Psoas muscle (tissue), 8 donors: ENCODE measurements at places on chromosomes 3 and 15. TPM values are rescaled to one million over a fixed set of nuclear protein-coding genes. Genes with fewer than 3 reads are reported as not detected.

- H3K27me3 ChIP-seq = no peaks in the 10 kb centered on the region
- H3K4me1 ChIP-seq = peaks cover 12% of the 10 kb centered on the region
- no peak overlapping the region for H3K27ac ChIP-seq
- H3K4me3 ChIP-seq = no peak overlapping the region
Measured at GRCh38 chr3:187973977-187974870, 179.7 kb upstream of the LPP start.

GRCh38 chr3:119937229-119937628, 155.3 kb downstream of the NR1I2 start:
- H3K36me3 ChIP-seq = no peaks in the 10 kb centered on the region
- H3K4me3 ChIP-seq = no peak overlapping the region
- no peaks in the 10 kb centered on the region for H3K27me3 ChIP-seq
- no peak for DNase-seq
- H3K27ac ChIP-seq = no peak overlapping the region

- DNase-seq = no peak
- peaks cover 30% of the 10 kb centered on the region for H3K4me1 ChIP-seq
- no peaks in the 10 kb centered on the region for H3K36me3 ChIP-seq
- H3K27me3 ChIP-seq = no peaks in the 10 kb centered on the region
Measured at GRCh38 chr3:127801731-127802313, 20.5 kb downstream of the MGLL start.

- H3K27me3 ChIP-seq = no peaks in the 10 kb centered on the region
- no peaks in the 10 kb centered on the region for H3K36me3 ChIP-seq
- DNase-seq = no peak
- H3K4me3 ChIP-seq = no peak overlapping the region
- no peaks in the 10 kb centered on the region for H3K4me1 ChIP-seq
- H3K27ac ChIP-seq = no peak overlapping the region
Measured at GRCh38 chr3:136645915-136646314, 106.3 kb downstream of the STAG1 start.

GRCh38 chr15:60583946-60584345, 105.0 kb upstream of the ICE2 start:
- no peaks in the 10 kb centered on the region for H3K27me3 ChIP-seq
- H3K27ac ChIP-seq = no peak overlapping the region
- H3K4me3 ChIP-seq = no peak overlapping the region

DNA sequence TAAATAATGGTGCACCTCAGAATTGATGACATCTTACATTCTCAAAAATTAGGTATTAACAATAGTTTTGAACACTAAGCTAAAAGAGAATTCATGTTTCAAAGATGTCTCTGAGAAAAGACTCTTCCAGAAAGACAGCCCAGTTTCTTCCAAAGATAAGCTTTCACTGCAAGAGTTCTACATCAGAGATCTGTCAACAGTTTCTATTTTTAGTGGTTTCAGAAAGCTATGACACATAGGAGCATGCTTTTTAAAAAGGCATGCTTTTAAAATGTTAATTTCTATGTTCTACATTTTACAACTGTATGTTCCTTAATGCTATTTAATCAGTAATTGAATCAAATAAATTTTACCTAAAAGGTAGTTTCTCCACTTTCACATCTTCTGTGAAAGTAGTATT, 88.2 kb downstream of the PLOD2 start:
- no peak overlapping the region for H3K4me3 ChIP-seq
- H3K4me1 ChIP-seq = peaks cover 4% of the 10 kb centered on the region
- no peaks in the 10 kb centered on the region for H3K36me3 ChIP-seq
- DNase-seq = no peak
- no peaks in the 10 kb centered on the region for H3K27me3 ChIP-seq

- no peak for DNase-seq
- H3K4me1 ChIP-seq = no peaks in the 10 kb centered on the region
- no peak overlapping the region for H3K4me3 ChIP-seq
- H3K27ac ChIP-seq = no peak overlapping the region
- no peaks in the 10 kb centered on the region for H3K27me3 ChIP-seq
Measured at GRCh38 chr3:150535204-150535603, 11.1 kb downstream of the SERP1 start.

DNA sequence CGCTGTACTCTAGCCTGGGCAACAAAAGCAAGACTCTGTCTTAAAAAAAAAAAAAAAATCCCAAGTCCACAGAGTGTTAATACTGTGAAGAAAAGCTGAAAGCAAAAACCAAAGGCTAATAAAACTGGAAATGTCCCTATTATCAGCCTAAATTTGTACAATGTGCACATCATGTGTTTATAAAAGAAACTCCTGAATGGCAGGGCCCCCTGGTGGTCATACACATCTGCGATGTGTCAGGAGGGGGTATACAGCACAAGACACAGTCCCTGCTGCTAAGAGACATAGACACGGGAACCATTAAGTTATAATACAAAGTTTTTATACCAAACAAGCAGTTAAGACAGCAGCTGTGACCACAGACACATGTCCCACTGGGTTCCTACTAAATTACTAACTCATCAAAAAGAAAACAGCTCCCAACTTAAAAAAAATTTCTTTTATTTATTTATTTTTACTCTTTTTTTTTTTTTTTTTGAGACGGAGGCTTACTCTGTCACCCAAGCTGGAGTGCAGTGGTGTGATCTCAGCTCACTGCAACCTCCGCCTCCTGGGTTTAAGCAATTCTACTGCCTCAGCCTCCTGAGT, 31.0 kb downstream of the IDH2 start:
- no peak overlapping the region for H3K4me3 ChIP-seq
- H3K27ac ChIP-seq = peak overlapping the region; percentile 85
- peak; percentile 88 for DNase-seq
- H3K4me1 ChIP-seq = peaks cover 22% of the 10 kb centered on the region
- peaks cover 17% of the 10 kb centered on the region for H3K36me3 ChIP-seq

GRCh38 chr3:117726776-117727175, 1017.2 kb downstream of the TUSC7 start:
- H3K36me3 ChIP-seq = no peaks in the 10 kb centered on the region
- no peak overlapping the region for H3K4me3 ChIP-seq
- no peaks in the 10 kb centered on the region for H3K27me3 ChIP-seq

GRCh38 chr15:31364301-31365031, 37.8 kb downstream of the KLF13 start:
- H3K27me3 ChIP-seq = no peaks in the 10 kb centered on the region
- peak overlapping the region; percentile 89 for H3K27ac ChIP-seq
- H3K4me1 ChIP-seq = peaks cover 92% of the 10 kb centered on the region
- H3K36me3 ChIP-seq = no peaks in the 10 kb centered on the region
- H3K4me3 ChIP-seq = no peak overlapping the region

GRCh38 chr3:127865941-127866340, 43.6 kb upstream of the MGLL start:
- H3K36me3 ChIP-seq = no peaks in the 10 kb centered on the region

DNA sequence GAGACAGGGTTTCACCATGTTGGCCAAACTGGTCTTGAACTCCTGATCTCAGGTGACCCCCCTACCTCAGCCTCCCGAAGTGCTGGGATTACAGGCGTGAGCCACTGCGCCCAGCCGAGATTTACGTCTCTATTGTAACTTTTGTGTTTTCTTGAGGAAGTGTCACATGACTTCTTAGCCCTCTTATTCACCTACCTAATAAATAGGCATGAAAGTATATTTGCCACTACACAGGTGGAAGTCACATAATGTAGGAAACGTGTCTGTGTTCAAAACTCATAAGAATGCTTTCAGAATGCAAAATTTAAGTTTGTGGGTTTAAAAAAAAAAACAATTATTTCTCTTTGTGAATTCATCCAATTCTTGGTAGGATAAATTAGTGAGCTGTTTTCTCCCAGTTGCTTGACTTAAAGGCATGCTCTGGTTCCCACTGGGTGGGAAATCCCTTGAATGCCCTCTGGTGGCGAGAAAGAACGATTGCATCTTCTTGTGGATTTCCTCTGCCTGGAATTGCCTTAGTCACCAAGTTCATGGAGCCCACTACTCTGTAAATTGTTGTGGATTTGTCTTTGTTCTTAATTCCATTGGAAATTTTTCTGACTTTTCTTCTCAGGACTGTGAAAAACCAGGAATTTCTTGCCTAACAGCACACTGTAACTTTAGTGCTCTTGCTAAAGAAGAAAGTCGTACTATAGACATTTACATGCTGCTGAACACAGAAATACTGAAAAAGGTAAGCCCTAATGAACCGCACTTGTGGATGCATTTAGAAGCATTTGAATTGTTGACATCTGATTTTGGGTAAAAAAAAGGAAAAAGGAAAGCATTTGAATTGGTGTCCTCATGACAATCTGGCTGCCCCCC, 82.2 kb upstream of the CTDSPL start:
- no peaks in the 10 kb centered on the region for H3K4me1 ChIP-seq
- DNase-seq = no peak
- no peak overlapping the region for H3K27ac ChIP-seq
- no peaks in the 10 kb centered on the region for H3K27me3 ChIP-seq
- H3K36me3 ChIP-seq = no peaks in the 10 kb centered on the region
- H3K4me3 ChIP-seq = no peak overlapping the region

- H3K4me1 ChIP-seq = peaks cover 2% of the 10 kb centered on the region
- H3K4me3 ChIP-seq = no peak overlapping the region
- no peak overlapping the region for H3K27ac ChIP-seq
- DNase-seq = no peak
- no peaks in the 10 kb centered on the region for H3K36me3 ChIP-seq
- H3K27me3 ChIP-seq = no peaks in the 10 kb centered on the region
Measured at GRCh38 chr3:67377299-67377698, 277.1 kb downstream of the SUCLG2 start.

DNA sequence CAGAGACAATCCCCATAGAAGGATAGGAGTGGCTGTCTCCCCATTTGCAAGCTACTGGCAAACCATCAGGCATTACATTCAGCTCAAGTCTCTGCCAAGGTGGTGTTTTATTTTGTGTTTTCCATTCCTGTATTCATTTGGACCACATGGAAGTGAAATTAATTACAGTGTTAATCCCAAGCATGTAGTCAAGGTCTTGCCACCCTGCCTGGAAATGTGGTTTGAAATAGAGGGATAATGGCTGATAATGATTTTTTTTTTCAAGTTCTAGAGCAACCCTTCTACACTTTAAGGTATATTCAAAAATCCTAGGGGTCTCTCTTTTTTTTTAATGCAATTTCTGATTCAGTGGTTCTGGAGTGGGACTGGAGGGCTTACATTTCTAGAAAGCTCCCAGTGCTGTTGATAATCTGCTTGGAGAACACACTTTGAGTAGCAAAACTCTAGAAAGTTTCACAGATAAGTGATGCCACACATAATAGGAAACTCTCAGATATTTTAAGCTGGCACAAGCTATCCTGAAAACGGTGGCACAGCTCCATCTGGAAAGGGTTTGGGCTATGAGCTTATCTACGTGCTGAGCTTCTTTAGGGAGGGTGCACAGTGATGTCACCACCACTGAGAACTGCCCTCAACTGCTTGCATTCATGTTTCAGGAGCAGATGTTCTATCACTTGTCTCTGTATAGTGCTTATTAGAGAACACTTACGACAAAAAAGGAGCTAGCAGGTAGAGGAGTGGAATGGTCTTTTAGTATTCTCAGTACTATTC, 140.1 kb upstream of the IL12A start:
- H3K36me3 ChIP-seq = no peaks in the 10 kb centered on the region
- H3K4me1 ChIP-seq = peaks cover 44% of the 10 kb centered on the region
- H3K4me3 ChIP-seq = no peak overlapping the region
- H3K27me3 ChIP-seq = no peaks in the 10 kb centered on the region
- DNase-seq = no peak

DNA sequence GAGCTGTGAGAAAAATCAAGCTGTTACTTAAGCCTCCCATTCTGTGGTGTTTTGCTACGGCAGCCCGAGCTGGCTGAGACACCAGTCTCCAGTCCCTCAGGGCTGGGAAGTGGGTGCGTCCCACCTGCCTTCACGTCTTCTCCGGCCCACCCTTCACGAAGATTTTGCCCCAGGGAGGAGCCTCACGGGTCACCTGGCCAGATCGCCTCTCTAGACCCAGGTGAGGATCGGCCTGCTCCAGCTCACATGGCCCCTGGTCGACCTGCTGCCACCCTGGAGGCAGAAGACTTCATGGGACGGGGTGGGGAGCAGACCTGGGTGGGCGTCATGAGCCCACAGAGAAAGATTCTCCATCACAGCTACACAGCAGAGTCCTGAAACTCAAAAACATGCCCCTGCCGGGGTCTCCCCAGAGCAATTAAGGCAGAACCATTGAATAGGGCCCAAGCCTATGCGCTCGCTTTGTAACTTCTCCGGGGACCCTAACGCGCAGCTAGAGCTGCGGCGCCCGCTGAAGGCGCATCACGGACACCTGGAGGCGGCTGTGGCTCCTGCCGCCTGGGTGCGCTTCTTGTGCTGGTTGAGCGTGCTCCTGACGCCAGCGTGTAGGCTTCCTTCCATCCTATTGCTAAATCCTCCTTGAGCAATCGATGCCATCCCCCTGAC, 92.6 kb upstream of the ALDH1A3 start:
- no peaks in the 10 kb centered on the region for H3K36me3 ChIP-seq
- H3K27me3 ChIP-seq = no peaks in the 10 kb centered on the region
- DNase-seq = no peak

DNA sequence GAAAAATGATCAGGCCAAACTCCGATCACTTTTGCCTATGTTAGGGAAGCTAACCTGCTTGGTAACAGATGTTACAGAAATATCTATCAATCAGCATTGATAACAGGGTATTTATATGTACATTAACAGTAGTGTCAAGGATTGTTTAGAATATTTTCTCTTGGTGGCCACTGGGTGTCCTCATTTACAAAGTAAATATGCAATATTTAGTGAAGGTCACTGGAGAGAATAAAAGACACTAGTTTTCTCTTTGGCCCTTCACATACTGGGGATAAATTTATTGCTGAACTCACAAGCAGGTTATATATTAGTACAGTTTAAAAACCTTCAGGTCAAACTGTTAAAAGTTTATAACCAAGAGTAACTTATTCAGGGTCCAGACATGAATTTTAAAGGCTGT, 69.0 kb downstream of the TIGIT start:
- H3K27me3 ChIP-seq = no peaks in the 10 kb centered on the region
- no peak overlapping the region for H3K4me3 ChIP-seq
- H3K27ac ChIP-seq = peak overlapping the region; percentile 68
- H3K4me1 ChIP-seq = peaks cover 51% of the 10 kb centered on the region
- DNase-seq = no peak
- no peaks in the 10 kb centered on the region for H3K36me3 ChIP-seq

GRCh38 chr3:141360888-141361598, 7.3 kb upstream of the ZBTB38 start:
- H3K27me3 ChIP-seq = no peaks in the 10 kb centered on the region
- no peaks in the 10 kb centered on the region for H3K36me3 ChIP-seq
- DNase-seq = no peak
- H3K27ac ChIP-seq = peak overlapping the region; percentile 1
- H3K4me1 ChIP-seq = peaks cover 7% of the 10 kb centered on the region
- peak overlapping the region; percentile 44 for H3K4me3 ChIP-seq

The COL7A1 gene
- 5.4 TPM for total RNA-seq

The LMOD3 gene
- 127 TPM for total RNA-seq

The RLBP1 gene
- not detected for total RNA-seq

The GRK7 gene
- not detected for total RNA-seq

The TIPIN gene
- 3.8 TPM for total RNA-seq

The SKOR1 gene
- total RNA-seq = 0.34 TPM

The LIPC gene
- total RNA-seq = not detected

The ABHD10 gene
- 8.2 TPM for total RNA-seq

The ROPN1 gene
- total RNA-seq = not detected

The CFAP100 gene
- not detected for total RNA-seq

The MUC20 gene
- total RNA-seq = 1.4 TPM
